Panc1 (cell line): ENCODE measurements at places on chromosomes 5 and 9. TPM values are rescaled to one million over a fixed set of nuclear protein-coding genes. Genes with fewer than 3 reads are reported as not detected.

GRCh38 chr9:112328545-112328944 lies 4.9 kb downstream of the PTBP3 start:
- no peak for DNase-seq
- no peak overlapping the region for H3K4me3 ChIP-seq
- no peak overlapping the region for H3K27ac ChIP-seq
- no peaks in the 10 kb centered on the region for H3K27me3 ChIP-seq

CEL gene
- 4.3 TPM for total RNA-seq

GRCh38 chr5:69288069-69288468 lies 44.5 kb downstream of the CCDC125 start:
- H3K36me3 ChIP-seq, result no peaks in the 10 kb centered on the region
- H3K4me1 ChIP-seq, result no peaks in the 10 kb centered on the region
- H3K27ac ChIP-seq, result no peak overlapping the region
- no peak for DNase-seq
- no peaks in the 10 kb centered on the region for H3K27me3 ChIP-seq

DNA sequence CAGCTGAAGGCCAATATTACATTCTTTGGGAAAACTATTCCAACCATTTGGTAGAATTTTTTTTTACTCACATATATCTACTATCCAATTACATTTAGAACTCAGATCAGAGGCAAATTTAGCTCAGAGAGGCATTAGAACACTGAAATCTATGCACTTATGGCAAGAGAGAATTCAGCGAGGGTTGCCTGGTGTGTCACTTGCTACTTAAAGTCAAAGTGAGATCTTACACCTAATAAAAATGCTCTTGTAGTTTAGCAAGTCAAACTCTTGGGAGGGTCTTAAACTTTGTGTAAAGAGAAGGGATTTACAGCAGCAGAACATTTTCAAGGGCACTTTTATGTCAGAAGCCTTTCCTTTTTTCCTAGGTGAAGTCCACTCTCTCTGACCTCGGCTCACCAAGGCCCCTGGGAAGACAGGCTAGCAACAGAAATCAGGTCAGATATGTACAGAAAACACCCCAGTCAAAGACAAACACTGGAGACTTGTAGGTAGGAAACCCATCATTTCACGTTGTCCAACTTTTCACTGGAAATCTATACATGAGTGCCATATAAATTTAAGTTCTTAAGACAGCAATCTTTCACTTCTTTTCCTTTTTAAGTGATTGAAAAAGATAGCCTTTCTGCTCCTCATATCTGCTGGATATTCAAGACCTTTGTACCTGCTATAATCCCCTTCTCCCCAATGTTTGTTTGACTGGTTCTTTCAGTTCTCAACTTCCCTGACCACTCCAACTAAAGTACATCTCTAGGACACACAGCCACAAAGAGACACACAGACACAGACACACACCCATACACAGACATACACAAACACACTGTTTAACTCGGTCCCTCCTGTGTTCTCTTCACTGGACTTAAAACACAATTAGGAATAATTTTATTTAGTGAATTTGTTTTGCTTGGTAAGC lies 635.8 kb downstream of the PDE4D start:
- no peaks in the 10 kb centered on the region for H3K36me3 ChIP-seq
- H3K27ac ChIP-seq, result no peak overlapping the region
- H3K4me1 ChIP-seq, result no peaks in the 10 kb centered on the region
- no peaks in the 10 kb centered on the region for H3K27me3 ChIP-seq
- H3K4me3 ChIP-seq, result no peak overlapping the region

- no peak overlapping the region for H3K4me3 ChIP-seq
- H3K27ac ChIP-seq, result peak overlapping the region; percentile 48; the same call in 1 of the 2 replicates
- H3K36me3 ChIP-seq, result no peaks in the 10 kb centered on the region
- no peaks in the 10 kb centered on the region for H3K27me3 ChIP-seq
- peaks cover 23% of the 10 kb centered on the region for H3K4me1 ChIP-seq
Observed at GRCh38 chr9:129340427-129341170, 162.5 kb upstream of the IER5L start.

DNA sequence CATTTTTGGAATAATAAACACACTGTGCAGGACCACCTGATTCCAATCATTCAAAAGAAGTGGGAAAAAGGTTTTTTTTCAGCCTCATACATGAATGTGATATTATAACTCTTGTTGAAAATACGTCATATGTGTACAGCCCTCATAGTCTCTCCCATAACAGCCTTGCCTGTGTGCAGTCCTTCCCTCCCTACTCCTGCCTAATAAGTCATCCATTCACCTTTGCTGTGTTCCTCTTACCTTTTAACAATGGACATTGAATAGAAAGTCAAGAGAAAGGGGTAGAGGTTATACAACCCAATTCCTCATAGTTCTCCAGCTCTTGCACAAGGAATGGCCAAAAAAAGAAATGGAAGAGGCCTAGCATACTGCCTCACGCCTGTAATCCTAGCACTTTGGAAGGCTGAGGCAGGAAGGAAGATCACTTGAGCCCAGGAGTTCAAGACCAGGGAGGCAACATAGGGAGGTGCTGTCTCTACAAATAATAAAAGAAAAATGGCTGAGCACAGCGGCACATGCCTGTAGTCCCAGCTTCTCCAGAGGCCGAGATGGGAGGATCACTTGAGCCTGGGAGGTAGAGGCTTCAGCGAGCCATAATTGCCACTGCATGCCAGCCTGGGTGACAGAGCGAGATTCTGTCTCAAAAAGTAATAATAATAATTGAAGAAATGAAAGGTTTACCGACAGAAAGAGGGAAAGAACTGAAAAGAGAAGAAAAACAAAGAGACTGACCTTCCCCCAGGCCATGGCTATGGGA lies 356.1 kb upstream of the KIF2A start:
- H3K36me3 ChIP-seq, result no peaks in the 10 kb centered on the region
- DNase-seq, result no peak
- H3K27me3 ChIP-seq, result peaks cover 4% of the 10 kb centered on the region; the same call in 1 of the 2 replicates
- no peaks in the 10 kb centered on the region for H3K4me1 ChIP-seq

GRCh38 chr5:164255598-164256213 lies 750.3 kb downstream of the MAT2B start:
- no peaks in the 10 kb centered on the region for H3K4me1 ChIP-seq
- no peak overlapping the region for H3K27ac ChIP-seq
- DNase-seq, result no peak
- H3K4me3 ChIP-seq, result no peak overlapping the region
- no peaks in the 10 kb centered on the region for H3K27me3 ChIP-seq

- H3K4me3 ChIP-seq, result no peak overlapping the region
- H3K4me1 ChIP-seq, result no peaks in the 10 kb centered on the region
- no peak for DNase-seq
- H3K36me3 ChIP-seq, result no peaks in the 10 kb centered on the region
- H3K27ac ChIP-seq, result no peak overlapping the region
Observed at GRCh38 chr9:93368437-93368836, 83.0 kb upstream of the FAM120A start.

- peak; percentile 59 for DNase-seq
- H3K36me3 ChIP-seq, result no peaks in the 10 kb centered on the region
- no peaks in the 10 kb centered on the region for H3K4me1 ChIP-seq
- no peaks in the 10 kb centered on the region for H3K27me3 ChIP-seq
Observed at GRCh38 chr9:18490641-18491370, 16.9 kb downstream of the ADAMTSL1 start.

GRCh38 chr9:110452227-110452801 lies 114.7 kb upstream of the TXNDC8 start:
- no peak overlapping the region for H3K27ac ChIP-seq
- no peaks in the 10 kb centered on the region for H3K36me3 ChIP-seq
- DNase-seq, result no peak

DNA sequence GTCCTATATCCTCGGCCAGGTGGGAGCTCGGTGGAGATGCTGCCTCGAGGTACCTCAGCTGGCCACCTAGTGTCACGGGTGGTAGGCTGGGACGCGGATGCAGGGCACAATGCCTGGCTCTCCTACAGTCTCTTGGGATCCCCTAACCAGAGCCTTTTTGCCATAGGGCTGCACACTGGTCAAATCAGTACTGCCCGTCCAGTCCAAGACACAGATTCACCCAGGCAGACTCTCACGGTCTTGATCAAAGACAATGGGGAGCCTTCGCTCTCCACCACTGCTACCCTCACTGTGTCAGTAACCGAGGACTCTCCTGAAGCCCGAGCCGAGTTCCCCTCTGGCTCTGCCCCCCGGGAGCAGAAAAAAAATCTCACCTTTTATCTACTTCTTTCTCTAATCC lies 2.0 kb downstream of the PCDHGC3 start:
- no peaks in the 10 kb centered on the region for H3K27me3 ChIP-seq
- no peak overlapping the region for H3K4me3 ChIP-seq
- peaks cover 12% of the 10 kb centered on the region for H3K4me1 ChIP-seq
- no peak overlapping the region for H3K27ac ChIP-seq
- no peaks in the 10 kb centered on the region for H3K36me3 ChIP-seq
- DNase-seq, result no peak

GRCh38 chr5:74095871-74096270 lies 469.9 kb downstream of the ARHGEF28 start:
- no peak for DNase-seq
- no peaks in the 10 kb centered on the region for H3K27me3 ChIP-seq
- no peaks in the 10 kb centered on the region for H3K36me3 ChIP-seq

IL33 gene
- total RNA-seq, result not detected

DNA sequence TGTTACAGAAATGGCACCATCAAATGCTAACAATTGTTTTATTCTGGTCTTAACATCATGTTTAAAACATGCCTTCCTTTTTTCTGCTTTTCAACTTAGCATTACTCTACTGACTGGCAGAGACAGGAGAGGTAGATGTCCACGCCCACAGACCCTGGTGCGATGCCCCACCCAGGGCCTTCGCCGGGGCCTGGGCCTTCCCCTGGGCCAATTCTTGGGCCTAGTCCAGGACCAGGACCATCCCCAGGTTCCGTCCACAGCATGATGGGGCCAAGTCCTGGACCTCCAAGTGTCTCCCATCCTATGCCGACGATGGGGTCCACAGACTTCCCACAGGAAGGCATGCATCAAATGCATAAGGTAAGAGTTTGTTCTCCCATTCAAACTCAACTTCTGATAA lies 13.7 kb downstream of the SMARCA2 start:
- no peak overlapping the region for H3K4me3 ChIP-seq
- no peaks in the 10 kb centered on the region for H3K4me1 ChIP-seq
- H3K27ac ChIP-seq, result no peak overlapping the region
- no peak for DNase-seq

SOX30 gene
- total RNA-seq, result not detected

TPPP gene
- total RNA-seq, result 0.98 TPM

RHOBTB3 gene
- total RNA-seq, result 95.2 TPM

- no peaks in the 10 kb centered on the region for H3K36me3 ChIP-seq
- no peaks in the 10 kb centered on the region for H3K27me3 ChIP-seq
- H3K4me3 ChIP-seq, result no peak overlapping the region
- no peak for DNase-seq
Observed at GRCh38 chr5:116881921-116882531, 307.4 kb upstream of the SEMA6A start.

GRCh38 chr5:106408570-106408969 lies 1262.2 kb downstream of the EFNA5 start:
- no peak overlapping the region for H3K27ac ChIP-seq
- H3K27me3 ChIP-seq, result no peaks in the 10 kb centered on the region
- no peaks in the 10 kb centered on the region for H3K36me3 ChIP-seq
- H3K4me3 ChIP-seq, result no peak overlapping the region
- no peaks in the 10 kb centered on the region for H3K4me1 ChIP-seq

EGR1 gene
- total RNA-seq, result 12.0 TPM

DNA sequence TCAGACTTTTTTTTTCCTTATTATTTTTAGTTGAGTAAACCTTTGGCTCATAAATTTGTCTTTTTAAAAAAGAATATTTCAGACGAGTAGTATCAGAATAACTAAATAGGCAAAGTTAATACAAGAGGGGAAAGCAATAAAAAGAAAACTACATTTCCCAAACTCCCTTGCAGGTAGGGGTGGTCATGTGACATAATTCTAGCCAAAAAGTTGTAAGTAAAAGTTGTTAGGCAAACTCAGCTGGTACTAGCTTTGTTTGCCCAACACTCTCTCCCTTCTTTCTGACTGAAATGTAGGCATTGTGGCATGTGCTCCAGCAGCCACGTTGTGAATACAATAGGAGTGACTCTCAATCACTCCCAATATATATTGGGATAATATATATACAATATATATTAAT lies 20.9 kb downstream of the GIN1 start:
- no peaks in the 10 kb centered on the region for H3K36me3 ChIP-seq
- no peak for DNase-seq
- no peaks in the 10 kb centered on the region for H3K4me1 ChIP-seq
- H3K4me3 ChIP-seq, result no peak overlapping the region
- no peaks in the 10 kb centered on the region for H3K27me3 ChIP-seq
- no peak overlapping the region for H3K27ac ChIP-seq
